ENCODE measurements at places on chromosomes 5 and 9. TPM values are rescaled to one million over a fixed set of nuclear protein-coding genes. Genes with fewer than 3 reads are reported as not detected.
A peak's percentile ranks its signal among the peaks of the same experiment; 100 is the strongest.

GRCh38 chr5:56191656-56192055 is 41.5 kb downstream of the ANKRD55 start:
- DNase-seq: no peak

The CDC37L1 gene
- 15.0 TPM for total RNA-seq

The PDCD1LG2 gene
- total RNA-seq: 10.7 TPM

DNA sequence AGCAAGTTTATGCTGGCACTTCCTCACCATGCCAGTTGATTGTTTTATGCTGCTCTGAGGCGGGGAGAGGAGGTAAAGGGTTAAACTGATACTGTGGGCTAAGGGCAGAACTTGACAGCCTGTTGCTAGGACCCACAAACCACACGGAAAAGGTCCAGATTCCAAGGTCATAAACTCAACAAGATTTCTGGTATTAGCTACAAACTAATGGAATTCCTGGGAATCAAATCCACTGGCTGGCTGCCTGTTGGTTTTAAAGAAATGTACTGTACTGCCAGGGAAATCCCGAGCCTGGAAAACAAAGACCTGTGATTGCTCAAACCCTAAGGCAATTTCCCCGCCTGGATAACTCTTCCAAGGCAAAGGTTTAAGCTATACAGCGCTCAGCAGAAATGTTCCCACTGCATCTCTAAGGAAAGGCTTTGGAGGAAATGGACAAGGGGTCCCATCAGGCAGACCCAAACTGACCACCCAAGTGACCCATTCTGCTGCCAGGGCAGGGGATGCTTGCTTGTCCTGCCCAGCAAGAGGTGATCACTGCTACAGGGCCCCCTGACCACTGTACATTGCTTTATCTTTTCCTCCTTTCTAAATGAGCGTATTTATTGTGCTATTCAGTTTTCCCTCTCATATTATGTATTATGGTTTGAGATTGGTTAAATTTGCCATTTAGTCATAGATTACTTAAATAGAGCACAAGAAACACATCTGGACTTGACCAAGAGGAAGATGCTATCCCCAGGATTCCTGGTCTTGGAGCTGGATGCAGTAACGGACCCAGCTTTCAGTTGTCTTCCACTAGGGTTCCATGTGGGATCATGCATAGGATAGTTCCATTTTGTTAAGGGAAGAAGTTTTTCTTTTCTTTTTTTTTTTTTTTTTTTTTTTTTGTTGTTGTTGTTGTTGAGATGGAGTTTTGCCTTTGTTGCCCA is 124.3 kb downstream of the SUSD1 start:
- DNase-seq: peak; percentile 97

DNA sequence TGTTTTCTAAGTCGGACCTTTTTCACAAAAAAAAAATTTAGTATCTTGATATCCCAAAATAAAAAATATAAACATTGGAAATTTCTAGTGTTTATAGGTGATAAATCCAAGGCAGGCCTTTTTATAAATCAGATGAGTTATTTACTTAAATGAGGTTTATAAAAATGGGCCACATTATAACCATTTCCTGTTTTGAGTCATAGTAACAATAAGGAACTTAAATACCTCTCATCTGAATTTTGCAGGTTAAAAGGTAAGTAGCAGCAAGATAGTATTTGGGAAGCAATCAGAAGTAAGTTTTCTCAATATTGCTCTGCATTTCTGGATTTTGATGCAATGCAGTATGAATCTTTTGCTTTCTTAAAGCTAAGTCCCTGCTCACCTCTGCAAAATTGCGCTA is 3.9 kb downstream of the SPTAN1 start:
- DNase-seq: no peak

All from RPMI7951 (cell line).